ENCODE measurements at places on chromosomes 13 and 19.

DNA sequence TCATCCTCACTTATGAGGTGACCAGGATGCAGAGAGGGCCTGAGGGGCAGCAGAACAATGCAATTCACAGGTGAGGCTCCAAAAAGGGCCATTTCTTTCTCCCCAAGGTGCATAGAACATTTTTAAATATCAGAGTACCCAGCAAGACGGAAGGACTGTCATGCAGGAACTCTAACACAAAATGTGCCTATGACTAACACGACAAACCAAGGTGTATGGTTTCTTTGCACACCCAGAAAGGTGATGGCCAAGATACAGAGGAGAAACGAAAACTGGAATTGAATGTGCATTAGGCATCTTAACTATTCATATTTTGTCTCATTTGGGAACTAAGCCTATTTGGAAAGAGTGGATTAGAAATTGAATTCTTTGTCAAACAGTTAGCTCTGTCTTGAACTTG is 29.9 kb downstream of the SHISA2 start:
- no peak for DNase-seq

DNA sequence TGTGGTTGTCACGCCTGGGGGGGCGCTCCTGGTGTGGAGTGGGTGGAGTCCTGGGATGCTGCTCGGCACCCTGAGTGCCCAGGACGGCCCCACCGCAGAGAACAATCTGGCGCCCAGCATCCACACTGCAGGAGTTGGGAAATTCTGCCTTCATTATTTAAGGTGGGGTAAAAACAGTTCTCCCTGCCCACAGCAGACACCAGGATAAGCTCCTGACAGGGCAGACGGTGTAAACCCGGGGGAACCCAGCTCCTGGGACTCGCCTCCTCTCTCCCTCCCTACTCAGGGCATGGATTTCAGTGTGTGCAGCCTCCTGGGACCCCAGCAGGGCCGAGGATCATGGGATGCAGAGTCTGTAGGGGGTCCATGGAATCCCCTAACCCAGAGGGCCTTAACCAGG is 7.7 kb upstream of the WDR18 start:
- DNase-seq: no peak

DNA sequence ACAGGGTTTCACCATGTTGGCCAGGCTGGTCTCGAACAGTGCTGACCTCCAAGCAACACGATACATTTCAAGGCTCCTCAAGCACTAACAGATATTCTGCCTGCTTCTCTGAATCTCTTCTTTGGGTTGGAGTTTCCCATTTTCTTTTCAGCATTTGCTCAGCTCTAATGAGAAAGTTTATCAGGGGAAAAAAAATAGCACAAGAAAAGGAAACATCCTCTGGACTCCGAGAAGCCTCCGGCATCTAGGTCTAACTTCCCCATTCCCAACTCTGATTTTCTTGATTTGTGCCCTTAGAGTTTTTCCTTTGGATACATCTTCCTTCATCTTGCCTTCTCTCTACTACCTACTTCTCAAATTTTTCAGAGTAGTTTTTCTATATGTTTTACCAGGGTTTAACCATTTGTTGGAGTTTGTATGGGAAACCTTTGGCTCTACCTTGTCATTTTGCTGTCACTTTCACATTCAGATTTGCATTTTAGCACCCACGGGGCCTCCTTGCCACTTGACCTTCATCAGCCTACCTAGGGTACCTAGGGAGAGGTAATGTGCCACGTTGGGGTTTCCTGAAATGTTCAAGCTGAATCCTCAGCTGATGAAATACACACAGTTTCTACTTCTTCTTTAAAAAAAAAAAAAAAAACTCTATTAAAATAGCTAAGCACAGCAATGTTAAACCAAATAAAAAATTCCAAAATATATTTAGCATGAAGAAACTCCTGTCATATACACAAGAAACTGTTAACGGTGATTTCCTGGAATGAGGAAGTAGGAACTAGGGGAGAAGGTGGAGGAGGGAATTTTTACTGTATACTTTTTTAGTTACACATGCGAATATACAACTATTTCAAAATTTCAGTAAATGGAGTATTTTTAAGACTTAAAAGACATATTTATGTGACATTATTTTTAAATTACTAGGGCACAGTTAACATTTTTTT is 5.1 kb upstream of the USP12 start:
- no peak for DNase-seq

DNA sequence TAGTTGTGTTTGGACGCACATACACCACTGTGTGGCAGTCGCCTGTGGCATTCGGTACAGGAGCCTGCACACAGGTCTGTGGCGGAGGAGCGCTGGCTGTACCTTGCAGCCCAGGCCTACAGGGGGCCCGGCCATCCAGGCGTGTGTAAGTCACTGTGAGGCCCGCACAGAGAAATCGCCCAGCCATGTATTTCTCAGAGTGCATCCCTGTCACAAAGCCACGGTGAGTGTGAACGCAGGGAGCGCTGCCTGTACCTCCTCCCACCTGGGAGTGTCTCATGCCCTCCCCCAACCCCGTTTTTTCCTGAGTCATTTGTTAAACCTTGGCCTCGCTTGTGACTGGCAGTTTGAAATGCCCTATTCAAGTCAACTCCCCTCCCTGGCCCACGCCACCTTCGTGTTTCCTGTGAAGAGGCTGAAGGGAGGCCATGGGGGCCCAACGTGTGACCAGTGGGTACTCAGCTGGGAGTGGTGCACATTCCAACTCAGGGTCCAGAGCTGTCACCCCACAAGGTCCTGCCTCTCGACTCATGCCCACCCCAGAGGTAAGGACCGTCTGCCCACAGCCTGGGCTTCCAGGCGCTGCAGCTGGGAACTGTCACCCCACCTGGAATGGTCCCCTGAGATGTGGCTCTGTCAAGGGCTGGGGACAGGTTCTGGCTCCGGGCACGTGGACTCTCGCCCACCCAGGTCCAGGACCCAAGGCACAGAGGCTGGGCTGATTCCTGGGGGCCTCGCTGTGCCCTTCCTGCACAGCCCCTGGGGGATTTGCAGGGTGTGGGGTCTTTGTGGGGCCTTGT is 11.6 kb upstream of the RASA3 start:
- no peak for DNase-seq
